Left lobe of liver (tissue), 2 donors: ENCODE measurements at places on chromosomes 6 and 20. TPM values are rescaled to one million over a fixed set of nuclear protein-coding genes. Genes with fewer than 3 reads are reported as not detected.

DNA sequence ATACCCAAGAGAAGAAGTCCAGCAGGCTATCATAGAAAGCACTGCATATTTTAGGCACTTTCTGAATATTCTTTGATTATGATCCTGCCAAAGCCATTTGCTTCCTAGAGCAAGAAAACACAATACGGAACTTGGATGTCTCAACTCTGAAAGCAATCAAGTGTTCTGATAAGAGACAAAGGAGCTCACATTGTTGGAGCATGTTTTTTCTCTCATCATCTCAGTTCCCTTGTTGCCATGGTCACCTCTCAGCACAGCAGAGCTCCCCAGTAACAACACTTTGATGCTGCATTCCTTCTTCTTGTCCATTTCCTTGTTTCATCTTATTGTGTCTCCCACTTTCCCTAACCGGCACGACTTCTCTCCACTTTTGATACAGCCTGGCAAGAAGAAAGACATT is 168.7 kb upstream of the FUT9 start:
- no peak for DNase-seq

DNA sequence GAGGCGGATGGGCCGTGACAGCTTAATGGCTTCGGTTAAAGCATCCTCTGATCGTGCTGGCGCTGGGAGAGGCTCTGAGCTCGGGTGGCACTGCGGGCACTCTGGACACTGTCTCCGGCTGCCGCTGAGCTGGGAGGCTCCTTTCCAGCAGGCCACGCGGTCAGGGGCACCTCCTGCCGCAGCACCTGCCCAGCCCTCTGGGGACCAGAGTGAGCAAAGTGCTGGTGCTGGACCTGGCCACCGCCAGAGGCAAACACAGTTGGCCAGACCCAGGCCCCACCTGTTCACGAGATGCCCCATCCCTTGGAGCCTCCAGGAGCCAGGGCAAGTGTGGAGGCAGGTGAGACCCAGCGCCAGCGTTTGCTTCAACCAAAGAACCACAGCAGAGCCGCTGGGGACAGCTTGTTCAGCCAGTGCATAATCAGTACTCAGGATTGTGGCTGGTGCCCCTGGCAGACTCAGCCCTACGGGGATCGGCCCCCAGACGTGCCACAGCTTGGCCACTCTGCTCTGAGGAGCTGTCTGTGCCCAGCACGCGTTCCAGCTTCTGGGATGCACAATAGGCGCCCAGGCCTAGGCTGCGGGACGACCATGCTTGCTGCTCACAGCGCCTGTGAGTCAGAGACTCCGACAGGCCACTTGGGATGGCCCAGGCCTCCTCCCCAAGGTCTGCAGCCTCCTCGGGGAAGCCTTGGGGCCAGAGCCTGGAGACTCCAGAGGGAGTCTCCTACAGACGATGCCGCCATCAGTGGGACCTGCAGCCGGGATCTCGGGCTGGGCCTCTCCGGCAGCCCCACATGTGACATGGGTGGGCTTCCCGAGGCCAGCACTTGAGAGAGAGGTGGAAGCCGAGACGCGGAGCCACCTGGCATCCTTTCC is 38.2 kb upstream of the SLCO4A1 start:
- DNase-seq = no peak

- no peak for DNase-seq
Observed at GRCh38 chr6:18488004-18488403, 100.9 kb downstream of the RNF144B start.

GRCh38 chr6:88359530-88360202 is 193.5 kb upstream of the CNR1 start:
- DNase-seq = no peak

DNA sequence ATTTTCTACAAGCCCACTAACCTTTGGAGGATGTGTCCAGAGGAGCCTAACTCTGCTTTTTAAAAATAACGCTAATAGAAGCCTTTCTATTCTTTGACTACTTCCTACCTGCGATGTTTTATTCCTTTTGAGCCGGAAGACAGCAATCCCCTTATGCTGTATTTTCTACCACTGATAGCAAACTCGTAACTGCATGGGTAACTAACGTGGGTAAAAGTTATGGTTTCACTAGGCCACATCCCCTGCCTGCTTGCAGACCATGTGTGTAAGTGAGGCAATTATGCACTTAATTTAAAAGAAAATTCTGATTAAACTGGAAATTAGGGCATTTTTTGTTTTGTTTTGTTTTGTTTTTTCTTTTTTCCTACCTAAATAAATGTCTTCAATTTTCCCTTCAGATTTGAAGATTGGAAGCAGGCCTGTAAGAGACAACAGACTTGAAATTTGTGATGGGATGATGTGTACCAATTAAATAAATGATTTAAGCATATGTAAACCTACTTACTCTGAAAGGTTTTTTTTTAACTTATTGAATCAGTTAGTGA is 931 bp downstream of the UFL1 start:
- no peak for DNase-seq

DNA sequence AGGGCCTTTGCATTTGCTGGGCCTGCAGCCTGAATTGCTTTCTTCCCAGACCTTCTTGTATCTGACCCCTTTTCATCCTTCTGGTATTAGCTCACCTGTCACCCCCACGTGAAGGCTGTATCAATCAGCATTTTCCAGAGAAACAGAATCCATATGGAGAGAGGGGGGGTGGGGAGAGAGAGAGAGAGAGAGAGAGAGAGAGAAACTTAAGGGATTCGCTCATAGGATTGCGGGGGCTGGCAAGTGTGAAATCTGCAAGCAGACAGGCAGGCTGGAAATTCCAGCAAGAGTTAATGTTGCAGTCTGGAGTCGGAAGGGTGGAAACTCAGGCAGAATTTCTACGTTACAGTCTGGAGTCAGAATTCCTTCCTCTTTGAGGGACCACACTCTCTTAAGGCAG is 410.7 kb upstream of the SULF2 start:
- no peak for DNase-seq

GRCh38 chr20:24955045-24955444 is 6.0 kb downstream of the CST7 start:
- no peak for DNase-seq

DNA sequence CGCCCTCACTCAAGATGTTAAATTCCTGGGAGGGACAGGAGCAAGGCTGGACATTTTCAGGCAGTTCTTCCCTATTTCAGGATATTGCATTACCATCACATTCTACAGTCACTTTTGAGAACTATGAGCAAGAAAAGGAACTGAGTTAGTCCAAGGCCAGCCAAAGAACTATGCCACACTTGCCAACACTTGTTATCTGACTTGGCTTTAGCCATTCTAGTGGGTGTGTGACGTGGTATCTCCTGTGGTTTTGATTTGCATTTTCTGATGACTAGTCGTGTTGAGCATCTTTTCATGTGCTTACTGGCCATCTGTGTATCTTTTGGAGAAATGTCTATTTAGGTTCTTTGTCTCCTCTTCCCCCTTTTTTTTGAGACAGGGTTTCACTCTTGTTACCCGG is 12.0 kb downstream of the XRN2 start:
- DNase-seq = no peak

GRCh38 chr6:4039348-4039747 is 39.6 kb downstream of the FAM217A start:
- DNase-seq = no peak

DNA sequence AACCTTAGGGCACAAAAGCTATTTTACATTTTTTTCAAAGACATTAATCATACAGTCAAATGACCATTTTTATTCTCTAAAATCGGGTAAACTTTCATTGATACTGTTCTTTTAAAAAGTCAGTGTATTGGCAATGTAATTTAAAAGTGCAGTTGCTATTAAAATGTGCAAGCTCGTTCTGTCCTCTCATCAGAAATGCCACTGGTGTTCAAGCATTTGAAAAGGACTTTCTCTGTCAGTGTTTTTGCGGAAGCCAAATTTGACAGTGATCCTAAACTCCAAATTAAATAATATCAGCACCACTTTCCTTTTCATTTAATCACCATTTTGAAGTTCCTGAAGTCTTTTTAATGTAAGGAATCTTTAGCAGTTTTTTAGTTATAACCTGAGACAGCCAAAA is 69.6 kb downstream of the AFG1L start:
- DNase-seq = no peak

CCM2L gene
- total RNA-seq = 1.5 TPM

LAMA5 gene
- 112 TPM for total RNA-seq

SYNE1 gene
- total RNA-seq = 31.3 TPM

KIF6 gene
- 0.05 TPM for total RNA-seq

SMLR1 gene
- total RNA-seq = 22.2 TPM

ULBP1 gene
- 0.08 TPM for total RNA-seq

UNC5CL gene
- 9.3 TPM for total RNA-seq

SNTA1 gene
- total RNA-seq = 12.1 TPM

PGBD1 gene
- total RNA-seq = 1.0 TPM

RAMACL gene
- 0.28 TPM for total RNA-seq

ZSCAN23 gene
- 0.40 TPM for total RNA-seq
